ENCODE measurements at places on chromosomes 4 and X. TPM values are rescaled to one million over a fixed set of nuclear protein-coding genes. Genes with fewer than 3 reads are reported as not detected.

- no peaks in the 10 kb centered on the region for H3K4me1 ChIP-seq
- no peaks in the 10 kb centered on the region for H3K27me3 ChIP-seq
- H3K27ac ChIP-seq = no peak overlapping the region
- H3K4me3 ChIP-seq = no peak overlapping the region
- no peaks in the 10 kb centered on the region for H3K36me3 ChIP-seq
These were observed 667.6 kb downstream of the PCDH18 start for GRCh38 chr4:136864604-136865185.

GRCh38 chr4:46949822-46950221 is 40.8 kb upstream of the COX7B2 start:
- H3K4me1 ChIP-seq = no peaks in the 10 kb centered on the region
- H3K27me3 ChIP-seq = no peaks in the 10 kb centered on the region
- H3K27ac ChIP-seq = no peak overlapping the region
- no peak for DNase-seq

- H3K27ac ChIP-seq = no peak overlapping the region
- H3K4me3 ChIP-seq = no peak overlapping the region
- DNase-seq = no peak
- no peaks in the 10 kb centered on the region for H3K27me3 ChIP-seq
These were observed 70.9 kb upstream of the ARHGEF9 start for GRCh38 chrX:63855896-63856295.

DNA sequence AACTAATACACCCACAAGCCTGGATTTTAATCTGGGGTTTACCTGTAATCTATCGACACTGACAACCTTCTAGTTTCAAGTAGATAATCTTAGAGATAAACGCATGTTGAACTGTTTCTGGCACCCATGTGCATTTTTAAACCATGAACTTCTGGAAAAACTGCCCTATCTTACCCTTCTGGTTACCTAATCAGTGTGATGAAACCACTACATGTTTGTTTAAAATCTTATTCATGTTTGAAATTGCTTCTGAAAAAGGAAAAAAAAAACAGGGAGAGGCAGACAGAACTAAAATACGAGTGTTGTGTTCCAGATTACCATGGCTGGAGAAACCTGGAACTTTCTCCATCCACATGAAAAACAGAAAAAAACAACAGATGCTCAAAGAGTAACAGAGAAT is 139.3 kb downstream of the MID1IP1 start:
- H3K36me3 ChIP-seq = no peaks in the 10 kb centered on the region
- no peak for DNase-seq
- H3K27ac ChIP-seq = no peak overlapping the region
- no peaks in the 10 kb centered on the region for H3K4me1 ChIP-seq

DNA sequence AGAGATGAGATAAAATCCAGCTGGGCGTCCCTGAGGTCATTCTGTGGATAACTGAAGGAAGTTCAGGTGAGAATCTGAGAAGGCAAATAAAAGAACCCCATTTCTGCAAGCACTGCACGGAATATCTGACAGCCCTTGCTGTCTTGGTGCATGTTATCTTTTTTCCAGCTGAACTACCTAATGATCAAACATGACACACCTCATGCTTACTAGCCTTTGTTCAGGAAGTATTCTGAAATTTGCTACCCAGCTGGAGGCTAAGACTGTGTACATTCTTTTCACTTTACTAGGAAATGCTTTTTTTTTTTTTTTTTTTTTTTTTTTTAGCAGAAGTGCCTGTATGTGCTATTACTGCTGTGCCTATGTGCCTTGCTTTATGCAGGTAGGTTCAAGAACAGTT is 718.1 kb downstream of the SMARCA1 start:
- no peaks in the 10 kb centered on the region for H3K36me3 ChIP-seq
- no peaks in the 10 kb centered on the region for H3K27me3 ChIP-seq
- DNase-seq = no peak

GRCh38 chr4:54373718-54374210 is 144.7 kb downstream of the PDGFRA start:
- no peak overlapping the region for H3K27ac ChIP-seq
- H3K4me3 ChIP-seq = no peak overlapping the region
- peaks cover 4% of the 10 kb centered on the region for H3K4me1 ChIP-seq
- DNase-seq = no peak
- no peaks in the 10 kb centered on the region for H3K27me3 ChIP-seq

GRCh38 chr4:15348236-15348635 is 79.6 kb upstream of the C1QTNF7 start:
- no peak overlapping the region for H3K27ac ChIP-seq
- H3K4me1 ChIP-seq = 0 out of 2 replicates have a peak, but pooled peaks cover 5% of the 10 kb centered on the region
- H3K36me3 ChIP-seq = no peaks in the 10 kb centered on the region
- DNase-seq = no peak
- H3K27me3 ChIP-seq = no peaks in the 10 kb centered on the region

DNA sequence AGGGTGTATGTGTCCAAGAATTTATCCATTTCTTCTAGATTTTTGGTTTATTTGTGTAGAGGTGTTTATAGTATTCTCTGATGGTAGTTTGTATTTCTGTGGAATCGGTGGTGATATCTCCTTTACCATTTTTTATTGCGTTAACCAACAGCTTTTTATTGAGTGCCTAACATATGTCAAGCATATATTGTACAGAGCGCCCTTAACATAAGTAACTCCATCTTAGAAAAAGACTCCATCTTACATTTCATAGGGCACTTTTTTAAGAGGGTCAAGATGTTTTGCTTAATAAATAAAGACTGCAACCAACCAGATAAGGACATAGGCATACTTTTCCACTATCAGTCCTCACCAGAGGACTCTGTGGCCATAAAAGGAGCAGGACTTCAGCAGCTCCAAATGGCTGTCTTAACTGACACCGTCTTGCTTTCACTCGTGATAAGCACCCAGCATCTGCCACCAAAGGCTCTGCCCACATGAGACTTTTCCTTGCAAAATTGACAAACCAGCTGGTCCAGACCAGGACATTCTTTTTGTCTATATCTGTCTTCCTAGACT is 75.0 kb downstream of the HS6ST2 start:
- H3K27ac ChIP-seq = no peak overlapping the region
- H3K4me3 ChIP-seq = no peak overlapping the region
- DNase-seq = no peak

- H3K4me1 ChIP-seq = no peaks in the 10 kb centered on the region
- H3K36me3 ChIP-seq = no peaks in the 10 kb centered on the region
- no peak overlapping the region for H3K4me3 ChIP-seq
- H3K27ac ChIP-seq = no peak overlapping the region
- no peak for DNase-seq
These were observed 454.2 kb downstream of the NLGN4X start for GRCh38 chrX:5774446-5774845.

DNA sequence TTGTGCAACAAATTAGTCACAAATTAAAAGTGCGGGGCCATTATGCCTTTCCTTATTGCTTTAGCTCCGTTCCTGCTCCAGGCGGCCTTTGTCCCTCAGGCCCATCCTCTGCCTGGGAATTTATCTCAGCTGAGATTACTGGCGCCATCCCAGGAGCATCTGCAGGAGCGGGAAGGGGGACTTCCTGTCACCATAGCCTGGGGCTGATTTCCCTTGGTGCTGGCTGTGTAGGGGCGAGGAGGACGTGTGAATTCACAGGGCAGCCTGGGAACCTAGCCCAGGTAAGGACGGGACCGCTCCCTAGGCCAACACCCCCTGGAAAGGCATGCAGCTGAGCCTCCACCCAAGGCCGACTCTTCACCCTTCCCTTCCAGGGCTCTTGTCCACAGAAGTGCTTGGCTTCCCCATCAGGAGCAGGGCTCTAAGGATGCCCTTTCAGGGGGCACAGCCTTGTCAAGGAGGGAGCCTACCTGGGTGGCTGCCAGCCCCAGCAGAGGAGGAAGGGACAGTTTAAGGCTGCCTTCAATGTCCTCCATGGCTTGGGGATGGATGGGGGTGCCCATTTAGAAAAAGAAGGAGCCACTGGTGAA is 72.6 kb upstream of the NKX1-1 start:
- no peak overlapping the region for H3K27ac ChIP-seq
- DNase-seq = no peak
- no peaks in the 10 kb centered on the region for H3K36me3 ChIP-seq
- no peaks in the 10 kb centered on the region for H3K27me3 ChIP-seq
- H3K4me1 ChIP-seq = no peaks in the 10 kb centered on the region

DNA sequence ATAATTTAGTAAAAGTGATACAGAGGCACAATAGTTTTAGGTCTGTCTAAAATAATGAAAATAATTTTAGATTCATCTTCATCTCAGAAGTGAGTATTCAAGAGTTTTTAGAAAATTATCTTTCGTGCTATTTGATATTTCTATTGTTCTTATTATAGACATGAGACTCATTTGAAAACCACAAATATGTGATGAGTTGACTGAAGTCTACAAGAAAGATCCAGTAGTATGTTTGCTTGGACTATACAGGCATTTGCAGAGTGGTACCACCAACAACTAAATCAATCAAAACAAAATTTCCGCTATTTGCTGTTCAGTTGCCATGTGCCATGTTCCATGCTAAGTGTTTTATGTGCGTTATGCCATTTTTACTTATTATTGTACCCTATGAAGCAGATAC is 1318.5 kb downstream of the STIM2 start:
- no peak for DNase-seq
- H3K4me1 ChIP-seq = no peaks in the 10 kb centered on the region
- H3K27ac ChIP-seq = no peak overlapping the region
- H3K4me3 ChIP-seq = no peak overlapping the region

DNA sequence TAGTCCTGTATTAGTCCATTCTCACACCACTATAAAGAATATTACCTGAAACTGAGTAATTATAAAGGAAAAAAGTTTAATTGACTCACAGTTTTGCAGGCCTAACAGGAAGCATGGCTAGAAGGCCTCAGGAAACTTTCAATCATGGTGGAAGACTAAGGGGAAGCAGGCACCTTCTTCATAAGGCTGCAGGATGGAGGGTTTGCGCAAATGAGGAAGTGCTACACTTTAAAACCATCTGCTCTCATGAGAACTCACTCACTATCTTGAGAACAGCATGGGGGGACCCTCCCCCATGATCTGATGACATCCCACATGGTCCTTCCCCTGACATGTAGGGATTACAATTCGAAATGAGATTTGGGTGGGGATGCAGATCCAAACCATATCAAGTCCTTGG is 12.1 kb upstream of the MAGEA11 start:
- no peaks in the 10 kb centered on the region for H3K4me1 ChIP-seq
- H3K27ac ChIP-seq = no peak overlapping the region
- no peak overlapping the region for H3K4me3 ChIP-seq
- no peaks in the 10 kb centered on the region for H3K27me3 ChIP-seq
- DNase-seq = no peak

GRCh38 chr4:88706574-88706973 is 8.9 kb upstream of the NAP1L5 start:
- DNase-seq = peak; percentile 70
- no peak overlapping the region for H3K27ac ChIP-seq
- H3K36me3 ChIP-seq = no peaks in the 10 kb centered on the region
- no peaks in the 10 kb centered on the region for H3K27me3 ChIP-seq
- H3K4me1 ChIP-seq = no peaks in the 10 kb centered on the region

GRCh38 chr4:58617226-58617625 is 1507.0 kb upstream of the IGFBP7 start:
- peaks cover 10% of the 10 kb centered on the region for H3K36me3 ChIP-seq
- no peak for DNase-seq
- no peak overlapping the region for H3K4me3 ChIP-seq

DNA sequence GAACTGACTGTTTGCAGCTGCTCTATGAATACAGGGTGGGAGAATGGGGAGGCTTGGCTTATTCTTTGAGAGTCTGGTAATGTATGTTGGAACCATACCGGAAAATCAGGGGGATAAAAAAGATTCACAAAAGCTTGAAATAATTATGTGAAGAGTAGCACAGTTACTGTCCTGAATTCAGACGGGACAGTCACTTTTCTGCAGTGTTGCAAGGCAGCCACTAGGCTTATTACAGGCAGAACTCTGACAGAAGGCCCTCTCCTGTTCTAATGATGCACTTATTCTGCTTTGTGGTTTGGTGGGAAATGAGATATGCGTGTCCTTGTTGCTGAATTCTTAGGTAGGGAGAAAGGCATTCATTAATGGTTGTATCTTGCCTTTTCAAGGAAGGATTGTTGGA is 37.2 kb downstream of the GUCY1B1 start:
- no peaks in the 10 kb centered on the region for H3K36me3 ChIP-seq
- DNase-seq = peak; percentile 53
- H3K27me3 ChIP-seq = no peaks in the 10 kb centered on the region
- H3K27ac ChIP-seq = no peak overlapping the region
- H3K4me1 ChIP-seq = no peaks in the 10 kb centered on the region

DNA sequence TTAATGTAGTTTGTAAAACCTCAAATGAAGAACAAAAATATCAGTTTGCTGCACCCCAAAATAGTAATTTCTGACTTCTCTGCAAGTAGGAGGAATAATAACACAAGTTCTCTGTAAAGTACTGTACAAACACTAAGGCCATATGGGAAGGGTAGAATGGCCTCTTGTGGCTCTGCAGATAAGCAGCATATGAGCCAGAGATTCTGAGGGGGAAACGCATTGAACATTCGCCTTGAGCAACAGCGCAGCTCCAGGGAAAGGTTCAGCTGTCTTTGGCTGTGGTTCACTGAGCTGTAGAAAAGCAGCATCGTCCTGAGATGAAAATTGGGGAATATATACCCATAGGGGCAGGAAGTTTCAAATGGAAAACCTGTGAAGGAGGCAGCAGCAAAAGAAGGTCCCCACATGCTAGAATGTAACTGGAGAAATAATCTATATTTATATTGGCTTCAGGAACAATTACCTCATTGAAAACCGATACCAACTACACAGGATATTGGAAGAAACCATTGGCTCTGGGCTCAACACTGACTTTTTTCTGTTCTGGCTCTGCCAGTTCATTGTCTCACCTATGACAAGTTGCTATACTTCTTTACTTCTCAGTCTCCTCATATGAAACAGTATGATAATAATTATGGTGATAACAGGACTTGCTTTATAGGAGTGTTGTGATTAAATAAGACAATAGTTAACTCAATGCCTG is 357.6 kb upstream of the CPEB2 start:
- no peak for DNase-seq
- H3K4me3 ChIP-seq = no peak overlapping the region
- H3K27me3 ChIP-seq = no peaks in the 10 kb centered on the region
- no peak overlapping the region for H3K27ac ChIP-seq

DNA sequence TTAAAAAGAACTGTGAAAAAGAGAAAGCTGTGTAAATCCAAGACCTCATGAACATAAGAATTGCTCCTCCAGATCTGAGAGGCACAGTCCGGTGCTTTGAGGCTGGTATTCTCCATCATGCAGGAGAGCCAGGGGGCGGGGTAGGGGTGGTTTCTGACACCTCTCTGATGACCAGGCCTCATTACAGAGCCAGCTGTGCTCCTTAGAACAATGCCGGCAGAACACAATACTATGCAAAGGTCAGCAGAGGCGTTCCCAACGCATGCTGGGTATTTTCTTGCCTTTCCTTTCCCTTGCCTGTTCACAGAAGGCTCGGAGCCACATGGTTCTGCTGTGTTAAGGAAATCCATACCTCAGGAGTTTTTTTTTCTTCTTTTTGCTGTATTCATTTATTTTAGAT is 91.2 kb upstream of the SOD3 start:
- no peaks in the 10 kb centered on the region for H3K4me1 ChIP-seq
- no peak overlapping the region for H3K27ac ChIP-seq
- no peaks in the 10 kb centered on the region for H3K27me3 ChIP-seq

GRCh38 chr4:109930464-109930863 is 17.8 kb downstream of the EGF start:
- no peak overlapping the region for H3K27ac ChIP-seq
- H3K27me3 ChIP-seq = no peaks in the 10 kb centered on the region
- H3K36me3 ChIP-seq = no peaks in the 10 kb centered on the region

CHIC1 gene
- 18.3 TPM for total RNA-seq

PABPC5 gene
- 3.1 TPM for total RNA-seq

NLGN4X gene
- total RNA-seq = 86.8 TPM

TLR1 gene
- total RNA-seq = 0.07 TPM

RHOXF1 gene
- total RNA-seq = 0.31 TPM

BCAP31 gene
- total RNA-seq = 104 TPM

All from GM23338 (cell line).